ENCODE measurements at places on chromosomes 16 and 17.
A peak's percentile ranks its signal among the peaks of the same experiment; 100 is the strongest.

DNA sequence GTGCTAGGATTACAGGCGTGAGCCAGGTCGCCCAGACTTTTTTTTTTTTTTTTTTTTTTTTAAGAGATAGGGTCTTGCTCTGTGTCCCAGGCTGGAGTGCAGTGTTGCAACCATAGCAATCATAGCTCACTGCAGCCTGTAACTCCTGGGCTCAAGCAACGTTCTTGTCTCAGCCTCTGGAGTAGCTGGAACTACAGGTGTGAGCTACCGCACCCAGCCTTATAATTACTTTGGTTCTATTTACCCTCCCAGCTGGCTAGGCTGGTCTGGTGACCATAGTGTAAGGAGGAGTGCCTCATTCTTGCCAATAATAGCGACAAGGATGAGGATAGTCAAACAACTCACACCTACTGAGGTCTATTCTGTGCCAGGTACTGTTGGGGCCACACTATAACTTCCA is 39.6 kb upstream of the USP7 start:
- DNase-seq: no peak

GRCh38 chr16:75138233-75138632 is 10.1 kb upstream of the ZFP1 start:
- no peak for DNase-seq

DNA sequence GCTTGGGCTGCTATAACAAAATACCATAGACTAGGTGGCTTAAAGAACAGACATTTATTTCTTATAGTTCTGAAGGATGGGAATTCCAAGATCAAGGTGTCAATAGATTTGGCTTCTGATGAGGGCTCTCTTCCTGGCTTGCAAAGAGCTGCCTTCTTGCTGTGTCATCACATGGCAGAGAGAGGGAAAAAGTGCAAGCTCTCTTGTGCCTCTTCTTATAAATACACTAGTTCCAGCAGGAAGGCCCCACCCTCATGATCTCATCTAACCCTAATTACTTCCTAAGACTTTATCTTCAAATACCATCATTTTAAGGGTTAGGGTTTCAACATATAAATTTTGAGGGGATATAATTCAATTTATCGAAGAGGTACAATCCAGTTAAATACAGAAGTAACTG is 30.6 kb downstream of the ABCA9 start:
- no peak for DNase-seq

GRCh38 chr17:9705745-9706144 is 60.4 kb downstream of the USP43 start:
- no peak for DNase-seq

GRCh38 chr16:1144476-1145382 is 8.2 kb upstream of the CACNA1H start:
- DNase-seq: no peak

DNA sequence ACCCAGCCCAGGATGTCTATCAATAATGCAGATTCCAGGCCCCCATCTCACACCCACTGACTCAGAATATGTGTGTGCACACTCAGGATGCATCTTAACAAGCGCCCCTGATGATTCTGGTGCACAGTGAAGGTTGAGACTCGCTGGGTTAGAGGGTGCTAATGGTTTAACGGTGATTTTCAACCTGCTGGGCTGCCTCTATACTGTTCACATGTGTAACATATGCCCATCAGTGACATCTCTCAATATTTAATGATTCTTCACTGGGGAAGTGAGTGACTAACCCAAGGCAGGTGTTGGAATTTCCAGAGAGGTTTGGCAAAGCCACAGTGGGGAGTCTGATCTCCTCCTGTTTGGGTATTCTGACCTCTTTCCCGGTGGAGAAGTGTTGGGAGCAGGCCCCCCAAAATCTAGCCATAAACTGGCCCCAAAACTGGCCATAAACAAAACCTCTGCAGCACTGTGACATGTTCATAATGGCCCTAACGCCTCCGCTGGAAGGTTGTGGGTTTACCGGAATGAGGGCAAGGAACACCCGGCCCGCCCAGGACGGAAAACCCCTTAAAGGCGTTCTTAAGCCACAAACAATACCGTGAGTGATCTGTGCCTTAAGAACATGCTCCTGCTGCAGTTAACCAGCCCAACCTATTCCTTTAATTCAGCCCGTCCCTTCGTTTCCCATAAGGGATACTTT is 4.1 kb upstream of the DOC2B start:
- no peak for DNase-seq

GRCh38 chr17:4433515-4434031 is at the start of gene SPNS3:
SPNS3 (plus strand) TSS chr17:4433940; CDS start chr17:4433968, 28 bp downstream.
- no peak for DNase-seq

- peak; percentile 90 for DNase-seq
These were observed 26.6 kb downstream of the GOSR2 start for GRCh38 chr17:46949291-46950174.

DNA sequence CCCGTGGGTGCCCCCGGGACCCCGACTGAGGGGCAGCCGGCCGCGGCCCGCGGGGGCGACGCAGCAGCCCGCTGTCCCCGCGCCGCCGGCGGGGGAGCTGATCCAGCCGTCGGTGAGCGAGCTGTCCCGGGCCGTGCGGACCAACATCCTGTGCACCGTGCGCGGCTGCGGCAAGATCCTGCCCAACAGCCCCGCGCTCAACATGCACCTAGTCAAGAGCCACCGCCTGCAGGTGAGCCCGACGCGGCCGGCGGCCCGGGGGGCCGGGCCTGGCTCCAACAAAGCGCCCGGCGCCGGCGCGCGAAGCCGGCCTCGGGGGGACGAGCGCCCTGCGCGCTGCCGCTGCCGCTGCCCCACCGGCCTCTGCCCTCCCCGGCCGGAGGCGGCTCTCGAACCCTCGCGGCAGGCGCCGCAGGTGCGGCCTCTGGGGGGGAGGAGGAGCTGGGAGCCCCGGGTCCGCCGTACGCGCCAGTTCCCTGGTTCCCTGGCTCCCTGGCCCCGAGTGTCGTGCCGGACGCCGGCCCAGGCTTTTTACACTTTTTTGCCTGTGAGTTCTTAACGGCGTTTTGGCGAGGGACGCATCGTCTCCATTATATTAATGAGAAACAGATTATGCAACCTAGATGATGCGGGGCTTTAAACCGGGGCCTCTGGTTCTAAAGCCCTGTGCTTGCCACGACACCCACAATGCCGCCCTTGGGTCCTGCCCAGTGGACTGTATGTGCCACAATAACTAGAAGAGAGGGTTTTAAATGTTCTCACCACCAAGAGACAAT is 521 bp downstream of the ATMIN start:
- DNase-seq: peak; percentile 39

DNA sequence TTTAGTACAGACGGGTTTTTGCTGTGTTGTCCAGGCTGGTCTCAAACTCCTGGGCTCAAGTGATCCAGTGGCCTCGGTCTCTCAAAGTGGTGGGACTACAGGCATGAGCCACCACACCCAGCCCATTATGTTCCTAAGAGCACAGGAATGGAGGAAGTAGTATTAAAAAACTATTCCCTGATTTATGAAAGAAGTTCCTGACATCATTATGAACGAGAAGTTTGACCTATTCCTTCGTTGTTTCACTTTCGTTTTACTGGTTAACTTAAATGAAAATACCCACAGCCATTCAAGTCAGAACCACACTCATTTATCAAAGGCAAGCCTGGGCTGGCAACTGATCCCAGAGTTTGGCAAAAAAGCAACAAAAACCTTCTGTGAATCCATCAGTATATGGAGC is 13.5 kb upstream of the CBX4 start:
- DNase-seq: no peak

- DNase-seq: no peak
These were observed 24.7 kb downstream of the NTAN1 start for GRCh38 chr16:15031179-15031578.

GRCh38 chr17:53719229-53719628 is 103.5 kb upstream of the KIF2B start:
- no peak for DNase-seq

DNA sequence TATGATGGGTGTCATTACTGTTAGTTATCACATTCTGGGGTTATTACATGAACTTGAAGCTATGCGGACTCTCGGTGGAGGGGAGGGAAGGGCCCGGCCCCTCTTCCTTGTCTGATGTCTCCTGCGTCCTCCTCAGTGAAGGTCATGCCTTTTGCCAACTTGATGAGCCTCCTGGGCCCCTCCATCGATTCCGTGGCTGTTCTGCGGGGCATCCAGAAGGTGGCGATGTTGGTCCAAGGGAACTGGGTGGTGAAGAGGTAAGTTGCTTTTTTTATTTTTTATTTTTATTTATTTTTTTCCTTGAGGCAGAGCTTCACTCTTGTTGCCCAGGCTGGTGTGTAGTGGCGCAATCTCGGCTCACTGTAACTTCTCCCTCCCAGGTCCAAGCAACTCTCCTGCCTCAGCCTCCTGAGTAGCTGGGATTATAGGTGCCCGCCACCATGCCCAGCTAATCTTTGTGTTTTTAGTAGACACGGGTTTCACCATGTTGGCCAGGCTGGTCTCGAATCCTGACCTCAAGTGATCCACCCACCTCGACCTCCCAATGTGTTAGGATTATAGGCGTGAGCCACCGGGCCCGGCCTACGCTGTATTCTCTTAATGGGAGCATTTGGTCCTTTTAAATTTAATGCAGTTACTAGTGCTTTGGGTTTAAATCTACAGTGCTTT is 21.6 kb downstream of the POLR3E start:
- DNase-seq: peak; percentile 51

DNA sequence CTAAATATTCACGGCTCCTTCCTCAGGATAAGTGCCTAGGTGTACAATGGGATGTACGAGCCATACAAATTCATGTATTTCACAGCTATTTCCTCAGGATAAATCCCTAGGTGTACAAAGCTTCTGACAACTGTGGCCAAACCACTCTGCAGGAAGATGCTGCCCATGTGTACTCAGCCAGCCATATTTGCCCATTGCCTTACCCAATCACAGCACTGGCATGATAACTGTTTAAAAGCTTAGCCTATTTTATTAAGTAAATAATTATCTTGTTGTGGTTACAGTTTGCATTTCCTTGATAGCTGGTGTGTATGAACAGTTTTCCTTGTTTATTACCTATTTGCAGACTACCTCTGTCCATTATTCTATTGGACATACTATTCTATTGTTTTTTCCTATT is 35.1 kb downstream of the CACNG1 start:
- no peak for DNase-seq

- peak; percentile 31 for DNase-seq
These were observed 16.5 kb upstream of the PRM1 start for GRCh38 chr16:11297492-11298142.

DNA sequence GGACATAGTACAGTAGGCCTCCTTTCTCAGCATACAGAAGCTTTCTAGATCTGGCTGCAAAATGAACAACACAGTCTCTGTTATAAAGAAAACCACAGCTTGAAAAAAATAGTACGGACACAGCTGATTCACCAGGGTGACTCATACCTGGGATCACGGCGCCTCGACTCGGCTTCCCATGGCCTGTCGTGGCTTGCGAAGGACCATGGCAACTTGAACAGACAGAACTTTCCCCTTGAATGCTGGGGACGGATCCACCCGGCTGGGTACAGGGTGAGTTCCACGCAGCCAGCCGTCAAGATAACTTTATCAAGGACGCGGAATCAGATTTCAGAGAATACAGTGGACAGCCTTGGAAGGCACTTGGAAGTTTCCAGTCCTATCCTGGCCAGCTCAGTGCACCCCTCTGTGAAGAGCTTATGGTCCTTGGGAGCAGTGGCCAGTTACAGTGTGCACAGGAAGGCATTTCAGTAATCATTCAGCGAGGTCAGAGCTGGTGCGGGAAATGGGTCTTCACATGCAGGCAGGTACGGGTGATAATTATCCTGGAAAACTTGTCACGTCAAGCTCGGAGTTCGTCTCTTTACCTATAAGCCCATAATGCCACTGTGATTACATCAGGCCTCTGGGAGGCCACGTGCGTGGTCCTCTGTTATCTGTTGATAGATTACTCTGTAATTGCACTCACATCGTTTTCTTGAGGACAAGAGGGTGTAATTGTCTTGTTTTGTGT is 57.9 kb upstream of the MAF start:
- DNase-seq: peak; percentile 70

- peak; percentile 80 for DNase-seq
These were observed 17.7 kb downstream of the SLC38A8 start for GRCh38 chr16:84024854-84025253.

- DNase-seq: no peak
These were observed 9.2 kb upstream of the ABR start for GRCh38 chr17:1188812-1189504.

- peak; percentile 62 for DNase-seq
These were observed 80.9 kb downstream of the ARHGAP23 start for GRCh38 chr17:38508954-38509771.

DNA sequence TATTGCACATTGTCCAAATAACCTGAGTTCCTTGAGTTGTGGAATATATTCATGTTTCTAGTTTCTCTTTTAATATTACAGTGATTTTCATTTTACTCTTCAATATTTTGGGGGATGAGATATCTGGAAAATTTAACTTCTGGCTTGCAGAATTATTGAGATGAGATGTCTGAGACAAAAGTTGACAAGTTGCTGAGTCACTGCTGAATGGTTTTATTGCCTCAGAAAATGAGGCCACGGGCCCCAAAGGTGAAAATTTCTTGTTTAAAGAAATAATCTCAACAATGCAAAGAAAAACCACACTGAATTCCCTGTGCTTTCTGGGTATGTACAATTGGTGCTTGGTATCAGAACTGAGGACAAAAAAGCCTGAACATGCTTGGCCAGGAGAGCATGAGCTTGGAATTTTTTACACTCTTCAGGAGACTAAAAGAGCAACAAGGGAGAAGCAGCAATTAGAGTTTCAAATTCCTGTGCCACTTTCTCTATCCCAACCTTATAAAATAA is 129.2 kb upstream of the TOM1L1 start:
- no peak for DNase-seq

GRCh38 chr17:41098042-41098441 is at the start of gene KRTAP4-8:
KRTAP4-8 (minus strand) TSS chr17:41098142; CDS start chr17:41098084, 58 bp downstream.
- no peak for DNase-seq

GRCh38 chr16:2825049-2825742 is 4.9 kb upstream of the ZG16B start:
- DNase-seq: no peak

GRCh38 chr17:10332515-10332914 is 40.3 kb downstream of the MYH13 start:
- DNase-seq: no peak

DNA sequence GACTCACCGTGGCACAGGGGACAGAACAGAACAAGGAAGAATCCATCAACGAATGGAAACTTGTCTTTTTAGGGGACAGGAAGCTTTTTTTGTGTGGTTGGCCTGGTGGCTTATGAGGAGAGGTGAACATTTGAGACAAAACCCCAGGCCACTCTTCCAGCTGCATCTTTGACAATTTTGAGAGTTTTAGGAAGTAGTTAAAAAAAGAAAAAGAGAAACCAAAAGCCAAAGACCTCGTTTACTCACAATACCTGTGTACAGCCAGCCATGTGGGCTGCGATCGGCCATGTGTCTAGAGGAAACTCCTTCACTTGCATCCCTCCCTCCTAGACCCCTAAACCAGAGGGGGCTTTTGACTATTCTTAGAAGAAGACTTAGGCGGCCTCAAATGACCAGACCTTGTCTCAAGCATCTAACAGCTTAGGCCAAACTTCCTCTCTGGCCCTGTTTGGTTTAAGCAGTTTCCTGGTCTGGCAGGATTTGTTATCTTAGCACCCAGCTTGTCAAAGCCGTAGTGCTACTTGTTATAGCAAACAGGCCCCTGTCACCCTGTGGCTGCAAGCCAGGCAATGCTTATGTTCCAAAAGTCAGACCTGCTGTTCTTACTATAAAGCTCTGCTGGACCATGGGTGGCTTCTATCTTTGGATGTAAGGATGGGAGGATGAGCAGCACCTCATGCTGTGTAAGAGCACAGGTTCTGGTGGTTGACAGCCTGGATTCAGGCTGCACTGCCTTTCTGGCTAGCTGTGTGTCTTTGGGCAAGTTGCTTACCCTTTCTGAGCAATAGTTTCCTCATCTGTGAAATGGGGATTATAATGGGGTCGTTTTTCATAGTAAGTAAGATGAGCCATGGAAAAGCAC is 17.7 kb downstream of the KSR1 start:
- DNase-seq: no peak

All from H54 (cell line).